ENCODE measurements at places on chromosomes 16 and 17. TPM values are rescaled to one million over a fixed set of nuclear protein-coding genes. Genes with fewer than 3 reads are reported as not detected.

DNA sequence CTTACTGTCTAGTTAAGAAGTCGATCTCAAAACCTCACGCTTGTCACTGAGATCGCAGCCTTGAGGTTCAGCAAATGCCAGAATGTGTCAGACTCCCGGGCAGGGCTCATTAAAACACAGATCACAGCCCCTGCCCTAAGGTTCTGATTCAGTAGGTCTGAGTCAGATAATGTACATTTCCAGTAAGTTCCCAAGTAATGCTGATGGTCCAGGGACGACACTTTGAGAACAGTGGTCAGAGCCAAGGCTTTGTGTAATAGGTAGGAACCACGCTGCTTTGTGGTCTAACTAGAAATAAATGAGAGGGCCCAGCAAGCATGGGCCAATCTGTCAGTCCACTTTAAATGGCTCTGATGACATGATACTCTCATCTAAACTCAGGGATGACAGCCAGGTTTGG lies 228.6 kb downstream of the ZFHX3 start:
- no peak for DNase-seq

Gene NME3
- 37.8 TPM for polyA plus RNA-seq

- DNase-seq = no peak
Observed at GRCh38 chr16:89723279-89724250, 2.2 kb downstream of the ZNF276 start.

Gene ALOX12
- polyA plus RNA-seq = 2.6 TPM

DNA sequence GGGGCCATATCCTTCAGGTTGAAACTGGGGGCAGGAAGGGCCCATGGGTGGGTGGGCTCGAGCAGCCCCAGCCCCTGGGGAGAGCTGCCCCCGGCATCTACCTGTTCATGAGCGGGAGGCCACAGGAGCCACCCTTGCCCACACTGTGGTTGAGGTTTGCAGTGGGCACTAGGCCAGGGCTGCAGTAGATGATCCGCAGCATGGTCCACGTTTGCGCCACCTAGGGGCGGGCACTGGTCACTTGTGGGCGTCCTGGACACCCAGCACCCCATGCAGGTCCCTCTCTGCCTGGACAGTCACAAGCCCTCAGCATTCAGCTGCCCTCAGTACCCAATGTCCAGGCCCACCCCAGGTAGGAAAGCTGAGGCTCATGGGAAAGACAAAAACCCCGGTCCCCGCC lies 1.8 kb upstream of the JMJD8 start:
- DNase-seq = no peak

DNA sequence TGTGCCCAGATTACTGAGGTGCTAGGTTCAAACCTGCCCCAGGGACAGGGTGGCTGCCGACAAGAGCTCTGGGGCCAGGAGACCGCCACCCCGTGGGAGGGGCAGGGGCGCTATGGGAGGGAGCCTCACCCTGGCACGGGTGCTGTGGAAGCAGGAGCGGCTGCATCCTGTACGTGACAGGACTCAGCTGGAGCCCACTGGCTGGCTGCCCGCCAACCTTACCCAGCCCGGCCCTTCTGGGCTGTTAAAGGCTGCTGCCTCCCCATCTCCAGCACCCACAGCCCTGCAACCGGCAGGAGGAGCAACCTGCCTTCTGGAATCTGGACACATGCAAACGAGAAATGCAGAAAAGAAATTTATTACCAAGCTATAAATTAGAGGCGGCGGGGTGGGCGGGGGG lies 11.2 kb downstream of the PAM16 start:
- no peak for DNase-seq

Gene TEKT5
- polyA plus RNA-seq = 0.16 TPM

DNA sequence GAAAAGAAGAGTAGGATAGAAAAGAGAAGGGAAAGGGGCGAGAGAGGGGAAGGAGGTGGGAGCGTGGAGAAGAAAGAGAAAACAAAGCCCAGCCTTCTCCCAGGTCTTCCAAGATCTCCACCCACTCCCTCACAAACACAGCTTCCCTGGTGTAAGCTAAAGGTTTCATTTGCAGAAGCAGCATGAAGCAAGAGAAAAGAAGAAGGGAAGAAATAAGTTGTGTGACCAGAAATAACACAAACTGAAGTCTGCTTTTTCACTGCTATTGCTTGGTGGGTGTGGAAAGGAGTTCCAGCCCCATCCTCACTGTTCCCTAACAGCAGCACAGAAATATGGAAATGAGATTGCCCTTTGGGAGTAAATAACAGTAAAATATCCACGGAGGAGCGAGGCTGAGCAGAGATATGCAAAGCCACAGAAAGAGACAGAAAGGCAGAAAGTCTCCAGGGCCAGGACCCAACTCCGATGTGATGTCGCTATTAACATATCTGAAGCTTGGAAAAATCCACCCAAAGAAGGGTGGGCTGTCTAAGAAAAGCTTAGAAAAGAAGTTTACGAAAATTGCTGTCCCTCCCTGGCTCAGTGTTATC lies 10.3 kb upstream of the GAS7 start:
- no peak for DNase-seq

DNA sequence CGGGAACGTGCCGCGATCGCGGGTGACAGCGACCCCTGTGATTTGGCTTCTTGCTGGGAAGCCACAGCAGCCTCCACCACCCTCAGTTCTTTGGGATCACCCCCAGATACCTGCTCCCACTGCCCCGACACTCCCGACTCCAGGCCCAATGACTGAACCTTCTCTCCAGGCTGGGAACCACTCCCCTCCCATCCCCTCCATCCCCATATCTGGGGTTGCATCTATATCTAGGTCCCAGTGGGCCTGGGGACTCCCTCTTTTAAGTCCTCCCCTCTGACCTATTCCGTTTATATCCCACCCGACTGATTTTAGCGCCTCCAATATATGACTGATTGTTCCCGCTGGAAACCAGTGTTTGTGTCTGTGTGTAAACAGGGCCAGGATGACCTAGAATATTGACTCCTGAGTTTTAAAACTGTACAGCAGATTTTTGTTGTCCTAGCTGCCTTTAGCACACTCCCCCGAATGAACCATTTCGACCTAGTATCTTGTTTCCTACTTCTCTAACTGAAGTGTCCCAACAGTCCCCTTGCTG lies 667 bp downstream of the PSMD3 start:
- no peak for DNase-seq

Gene CYBA
- polyA plus RNA-seq = 92.4 TPM

GRCh38 chr17:32307658-32308057 lies 34.3 kb downstream of the C17orf75 start:
- no peak for DNase-seq

- DNase-seq = peak; percentile 8
Observed at GRCh38 chr16:30491744-30492308, 19.3 kb downstream of the ITGAL start.

- peak; percentile 43 for DNase-seq
Observed at GRCh38 chr17:53736516-53737240, 86.0 kb upstream of the KIF2B start.

GRCh38 chr17:17121162-17121561 lies 78.9 kb downstream of the MPRIP start:
- no peak for DNase-seq

Gene STX1B
- polyA plus RNA-seq = 1.2 TPM

Gene SYT17
- 9.3 TPM for polyA plus RNA-seq

- DNase-seq = no peak
Observed at GRCh38 chr17:74757502-74757901, 9.1 kb downstream of the NHERF1 start.

GRCh38 chr16:30394592-30395154 lies 547 bp upstream of the ZNF48 start:
- DNase-seq = no peak

DNA sequence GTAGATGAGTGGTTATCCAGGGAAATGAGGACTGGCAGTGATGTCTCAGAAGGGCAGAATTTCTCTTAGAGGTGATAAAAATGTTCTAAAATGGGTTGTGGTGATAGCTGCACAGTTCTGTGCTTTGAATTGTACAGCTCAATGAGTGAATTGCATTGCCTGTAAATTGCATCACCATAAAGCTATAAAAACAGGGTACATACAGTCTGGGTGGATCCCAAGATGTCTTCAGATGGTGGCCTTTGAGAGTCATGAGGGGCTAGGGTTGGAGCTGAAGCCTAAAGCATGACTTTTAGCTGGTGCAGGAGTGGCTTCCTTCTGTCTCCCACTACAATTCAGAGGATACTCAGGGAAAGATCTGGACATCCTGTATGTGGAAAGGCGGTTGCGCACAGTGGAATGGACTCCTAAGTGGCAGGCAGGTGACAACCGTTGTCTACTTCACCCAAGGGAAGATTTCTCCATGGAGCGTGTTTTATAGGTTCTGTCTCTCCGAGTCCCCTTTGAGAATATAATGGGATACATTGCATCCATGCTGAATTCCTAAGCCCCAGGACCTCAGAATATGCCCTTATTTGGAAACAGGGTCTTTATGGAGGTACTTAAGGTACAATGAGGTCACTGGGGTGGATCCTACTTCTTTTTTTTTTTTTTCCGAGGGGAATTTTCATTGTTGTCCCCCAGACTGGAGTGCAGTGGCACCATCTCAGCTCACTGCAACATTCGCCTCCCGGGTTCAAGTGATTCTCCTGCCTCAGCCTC lies 1.6 kb upstream of the IL32 start:
- DNase-seq = no peak

Gene NPIPB6
- 2.3 TPM for polyA plus RNA-seq

Gene MEIOB
- polyA plus RNA-seq = 1.3 TPM

Gene KRTAP9-4
- polyA plus RNA-seq = not detected

DNA sequence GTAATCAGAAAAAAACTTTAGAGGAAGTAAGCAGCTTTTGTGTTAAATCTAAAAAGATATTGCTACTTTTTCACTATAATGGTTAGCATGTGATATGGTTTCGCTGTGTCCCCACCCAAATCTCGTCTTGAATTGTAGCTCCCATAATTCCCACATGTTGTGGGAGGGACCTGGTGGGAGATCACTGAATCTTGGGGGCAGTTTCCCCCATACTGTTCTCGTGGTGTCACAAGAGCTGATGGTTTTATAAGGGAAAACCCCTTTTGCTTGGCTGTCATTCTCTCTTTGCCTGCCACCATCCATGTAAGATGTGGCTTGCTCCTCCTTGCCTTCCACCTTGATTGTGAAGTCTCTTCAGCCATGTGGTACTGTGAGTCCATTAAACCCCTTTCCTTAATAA lies 117.1 kb downstream of the KCNJ2 start:
- DNase-seq = no peak

Gene TSPAN10
- polyA plus RNA-seq = 6.6 TPM

Gene TEX19
- not detected for polyA plus RNA-seq

Gene RNF213
- 112 TPM for polyA plus RNA-seq

DNA sequence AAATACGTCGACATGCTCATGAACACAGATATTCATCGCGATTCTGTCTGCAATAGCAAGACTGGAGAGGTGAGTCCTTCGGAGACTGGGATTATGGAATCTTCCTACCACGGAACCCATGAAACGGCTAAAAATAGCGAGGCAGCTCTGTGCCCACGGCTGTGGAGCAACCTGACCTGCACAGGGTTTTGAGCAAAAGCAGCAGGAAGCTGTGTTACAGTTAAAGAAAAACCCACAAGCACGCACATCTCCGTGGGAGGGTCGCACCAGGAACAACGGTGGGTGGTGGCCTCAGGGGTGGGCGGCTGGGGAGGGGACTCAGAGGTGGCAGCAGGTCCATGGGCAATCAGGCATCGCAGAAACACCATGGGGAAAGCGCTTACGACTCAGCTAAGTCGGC lies 24.8 kb downstream of the SLC38A10 start:
- DNase-seq = no peak

GRCh38 chr17:46883871-46884520 lies 32.6 kb downstream of the WNT9B start:
- DNase-seq = no peak

- no peak for DNase-seq
Observed at GRCh38 chr17:46908068-46908737, 14.8 kb upstream of the GOSR2 start.

GRCh38 chr17:73549841-73550430 lies 94.3 kb downstream of the SDK2 start:
- no peak for DNase-seq

DNA sequence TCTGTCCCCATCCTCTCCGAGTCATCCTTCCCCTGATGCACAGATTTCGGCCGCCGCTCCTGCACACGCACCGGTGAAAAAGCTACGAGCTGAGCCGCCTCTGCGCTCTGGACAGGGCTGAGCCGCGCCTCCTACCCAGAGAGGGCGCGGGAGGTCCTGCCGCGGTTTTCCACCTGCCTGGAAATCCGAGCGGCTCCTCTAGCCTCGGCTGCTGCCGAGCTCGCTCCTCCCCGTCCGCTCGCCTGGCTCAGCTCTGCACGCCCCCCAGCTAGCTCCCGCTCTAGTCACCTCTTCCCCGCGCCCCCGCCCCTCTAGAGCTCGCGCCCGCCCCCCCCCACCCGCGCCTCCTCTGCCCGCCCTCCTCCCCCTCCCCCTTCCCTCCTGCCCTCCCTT lies 198 bp upstream of the SHISA9 start:
- DNase-seq = no peak

DNA sequence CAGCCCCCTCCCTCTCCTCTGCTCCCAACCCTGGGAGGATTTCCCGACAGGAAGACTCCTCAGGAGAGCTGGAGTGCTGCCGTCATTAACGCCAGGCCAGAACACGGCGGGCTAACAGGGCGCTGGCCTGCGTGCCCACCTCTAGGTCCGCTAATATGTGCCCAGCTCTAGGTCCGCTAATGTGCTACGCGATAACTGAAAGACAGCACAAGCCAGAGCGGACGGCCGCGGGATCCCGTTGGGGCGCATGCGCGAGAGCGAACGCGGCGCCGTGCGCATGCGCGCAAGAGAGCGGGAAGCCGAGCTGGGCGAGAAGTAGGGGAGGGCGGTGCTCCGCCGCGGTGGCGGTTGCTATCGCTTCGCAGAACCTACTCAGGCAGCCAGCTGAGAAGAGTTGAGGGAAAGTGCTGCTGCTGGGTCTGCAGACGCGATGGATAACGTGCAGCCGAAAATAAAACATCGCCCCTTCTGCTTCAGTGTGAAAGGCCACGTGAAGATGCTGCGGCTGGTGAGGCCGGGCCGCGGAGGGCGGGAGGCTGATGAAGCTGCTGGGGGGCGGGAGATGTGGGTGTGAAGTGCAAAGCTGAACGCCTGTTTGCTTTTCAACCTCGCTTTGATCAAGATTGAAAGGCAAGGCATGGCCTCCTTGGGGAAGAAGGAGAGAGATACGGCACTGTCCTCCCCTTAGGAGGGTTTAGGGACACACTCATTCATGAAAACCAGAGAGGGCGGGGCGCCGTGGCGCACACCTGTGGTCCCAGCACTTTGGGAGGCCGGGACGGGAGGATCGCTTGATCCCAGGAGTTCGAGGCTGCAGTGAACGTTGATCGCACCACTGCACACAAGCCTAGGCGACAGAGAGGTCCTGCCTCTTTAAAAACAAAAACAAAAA lies at the start of gene CKLF:
CKLF (plus strand) TSS at position 291 of the 892 bp plus-strand sequence; CDS start at position 431, 140 bp downstream.
- DNase-seq = peak; percentile 90

DNA sequence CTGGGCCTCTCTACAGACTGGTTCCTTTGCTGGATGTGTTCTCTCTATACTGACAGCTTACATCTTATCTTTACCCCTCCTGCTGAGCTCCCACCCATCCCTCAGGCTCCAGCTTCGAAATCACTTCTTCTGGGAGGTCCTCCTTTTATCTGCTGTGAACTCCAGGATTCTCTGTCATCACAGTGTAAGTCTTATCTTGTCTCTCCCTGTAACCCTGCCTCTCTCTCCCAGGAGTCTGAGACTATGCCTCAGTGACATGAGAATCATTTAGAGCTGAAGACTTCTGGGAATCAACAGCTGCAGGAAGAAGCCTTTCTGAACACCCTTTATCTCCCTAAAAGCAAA lies 148.1 kb upstream of the HS3ST3A1 start:
- DNase-seq = no peak

- DNase-seq = no peak
Observed at GRCh38 chr17:78114831-78115723, 13.5 kb downstream of the TMC6 start.

All from renal cortex interstitium (tissue), 15 donors.